NCI-H1436 (cell line): ENCODE measurements at places on chromosomes 2 and 18.

GRCh38 chr18:12880541-12880910, 3.5 kb downstream of the PTPN2 start:
- no peak for DNase-seq

- DNase-seq, result no peak
Measured at GRCh38 chr18:56030060-56030459, 442.1 kb upstream of the TCF4 start.

- no peak for DNase-seq
Measured at GRCh38 chr2:101751875-101752619, 54.5 kb downstream of the MAP4K4 start.

- DNase-seq, result peak; percentile 88
Measured at GRCh38 chr18:49510393-49511115, 23.5 kb upstream of the C18orf32 start.

DNA sequence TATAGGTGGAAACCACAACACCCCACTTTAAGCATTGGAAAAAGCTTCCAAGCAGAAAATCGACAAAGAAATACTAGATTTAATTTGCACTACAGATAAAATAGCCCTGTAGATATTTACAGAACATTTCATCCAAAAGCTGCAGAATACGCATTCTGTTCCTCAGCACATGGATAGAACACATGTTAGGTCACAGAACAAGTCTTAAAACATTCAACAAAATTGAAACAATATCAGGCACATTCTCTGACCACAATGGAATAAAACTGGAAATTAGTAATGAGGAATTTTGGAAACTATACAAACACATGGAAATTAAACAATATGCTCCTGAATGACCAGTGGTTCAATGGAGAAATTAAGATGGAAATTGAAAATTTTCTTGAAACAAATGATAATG, 27.8 kb upstream of the XDH start:
- DNase-seq, result no peak
